Retina (tissue), 1 donor: ENCODE measurements at places on chromosomes 2 and 18.
A peak's percentile ranks its signal among the peaks of the same experiment; 100 is the strongest.

DNA sequence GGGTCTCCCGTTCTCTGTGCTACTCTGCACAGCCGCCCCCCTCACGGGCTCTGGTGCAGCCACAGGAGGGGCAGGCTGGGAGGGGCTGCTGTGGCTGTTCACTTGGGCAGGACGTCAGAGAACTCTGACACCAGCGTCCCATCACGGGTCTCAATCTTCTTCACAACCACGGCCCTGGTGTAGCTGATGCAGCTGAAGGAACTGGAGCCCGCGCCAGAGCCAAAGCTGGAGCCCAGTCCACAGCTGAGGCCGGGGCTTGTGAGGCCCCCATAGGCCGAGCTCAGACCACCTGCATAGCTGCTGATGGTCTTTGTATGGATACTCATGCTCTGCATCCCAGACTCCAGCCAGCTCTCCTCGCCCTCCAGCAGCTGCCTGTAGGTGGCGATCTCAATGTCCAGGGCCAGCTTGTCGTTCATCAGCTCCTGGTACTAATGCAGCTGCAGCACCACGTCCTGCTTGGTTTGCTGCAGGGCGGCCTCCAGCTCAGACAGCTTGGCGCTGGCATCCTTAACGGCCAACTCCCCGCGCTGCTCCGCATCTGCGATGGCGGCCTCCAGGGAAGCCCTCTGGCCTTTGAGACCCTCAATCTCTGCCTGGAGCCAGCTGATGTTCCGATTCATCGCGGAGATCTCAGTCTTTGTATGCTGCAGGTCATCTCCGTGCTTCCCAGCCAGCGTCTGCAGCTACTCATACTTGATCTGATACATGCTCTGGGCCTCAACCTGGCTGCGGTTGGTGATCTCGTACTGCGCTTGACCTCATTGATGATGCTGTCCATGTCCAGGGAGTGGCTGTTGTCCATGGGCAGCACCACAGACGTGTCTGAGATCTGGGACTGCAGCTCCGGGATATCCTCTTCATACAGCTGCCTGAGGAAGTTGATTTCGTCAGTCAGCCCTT lies 7.4 kb upstream of the DUSP19 start:
- peak; percentile 35 for DNase-seq

DNA sequence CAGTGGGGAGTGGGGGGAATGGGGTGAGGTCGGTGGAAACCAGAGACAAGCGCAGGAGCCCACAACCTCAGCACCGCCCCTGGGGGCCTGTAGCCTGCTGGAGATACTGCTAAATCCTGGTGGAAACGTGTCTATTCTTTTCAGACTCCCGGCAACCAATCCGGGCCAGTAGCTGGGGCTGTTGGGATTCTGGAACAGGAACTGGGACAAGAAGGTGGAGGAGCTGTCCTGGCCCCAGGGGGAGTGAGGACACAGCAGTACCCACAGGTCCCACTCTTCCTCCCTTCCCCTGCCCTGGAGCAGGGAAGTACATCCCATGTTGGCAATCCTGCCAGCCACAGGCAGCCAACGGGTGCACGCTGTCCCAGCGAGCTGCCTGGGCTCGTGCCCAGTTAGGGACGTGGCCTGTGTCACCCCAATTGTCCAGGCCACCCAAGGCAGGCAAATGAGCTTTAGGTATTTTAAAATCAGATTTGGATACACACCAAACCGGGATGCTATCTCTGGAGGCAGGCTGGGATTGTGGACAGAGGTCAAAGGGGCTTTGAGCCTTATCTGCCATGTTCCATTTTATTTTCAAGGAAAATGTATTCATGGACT lies 51.8 kb downstream of the HS1BP3 start:
- no peak for DNase-seq

DNA sequence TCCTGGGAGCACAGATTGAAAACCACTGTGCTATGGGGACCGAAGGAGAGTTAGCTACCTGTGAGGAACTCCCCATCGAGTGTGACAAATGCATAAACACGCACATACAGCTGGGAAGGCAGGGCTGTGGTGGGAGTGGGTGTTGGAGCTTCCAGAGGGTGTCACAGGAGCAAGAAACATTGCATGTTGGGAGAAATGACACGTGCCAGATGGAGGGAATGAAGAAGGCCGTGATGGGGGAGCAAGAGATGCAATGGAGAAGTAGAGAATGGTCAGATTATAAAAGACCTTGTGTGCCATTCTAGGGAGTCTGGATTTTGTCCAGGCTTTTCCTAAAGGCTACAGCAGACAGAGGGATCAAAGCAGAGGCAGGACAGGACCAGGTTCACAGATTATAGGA lies 91.1 kb upstream of the NDUFV2 start:
- DNase-seq, result no peak

DNA sequence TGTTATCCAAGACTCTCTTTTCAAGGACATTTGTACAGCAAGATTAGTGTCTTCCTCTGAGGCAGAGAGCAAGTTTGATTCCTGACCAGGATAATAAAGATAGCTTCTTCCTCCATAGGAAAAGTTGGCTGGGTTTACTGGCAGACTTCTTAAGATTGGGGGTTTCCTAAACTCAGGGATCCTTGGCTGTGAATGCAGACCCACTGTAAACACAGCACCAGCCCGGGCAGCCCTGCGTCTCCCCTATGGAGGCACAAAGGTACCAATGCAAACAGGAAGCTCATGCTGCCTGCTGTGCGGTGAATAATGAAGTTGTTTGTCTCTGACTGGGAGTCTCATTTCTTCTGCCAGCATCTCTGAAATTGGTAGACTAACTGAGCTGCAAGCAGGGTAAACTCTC lies 96.2 kb upstream of the ARHGAP28 start:
- DNase-seq, result peak; percentile 24

- no peak for DNase-seq
Observed at GRCh38 chr2:45192991-45193390, 183.7 kb upstream of the SIX2 start.

GRCh38 chr2:28666496-28667184 lies 85.0 kb upstream of the PPP1CB start:
- DNase-seq, result no peak

GRCh38 chr2:55139305-55139704 lies 89.1 kb upstream of the RTN4 start:
- DNase-seq, result no peak

DNA sequence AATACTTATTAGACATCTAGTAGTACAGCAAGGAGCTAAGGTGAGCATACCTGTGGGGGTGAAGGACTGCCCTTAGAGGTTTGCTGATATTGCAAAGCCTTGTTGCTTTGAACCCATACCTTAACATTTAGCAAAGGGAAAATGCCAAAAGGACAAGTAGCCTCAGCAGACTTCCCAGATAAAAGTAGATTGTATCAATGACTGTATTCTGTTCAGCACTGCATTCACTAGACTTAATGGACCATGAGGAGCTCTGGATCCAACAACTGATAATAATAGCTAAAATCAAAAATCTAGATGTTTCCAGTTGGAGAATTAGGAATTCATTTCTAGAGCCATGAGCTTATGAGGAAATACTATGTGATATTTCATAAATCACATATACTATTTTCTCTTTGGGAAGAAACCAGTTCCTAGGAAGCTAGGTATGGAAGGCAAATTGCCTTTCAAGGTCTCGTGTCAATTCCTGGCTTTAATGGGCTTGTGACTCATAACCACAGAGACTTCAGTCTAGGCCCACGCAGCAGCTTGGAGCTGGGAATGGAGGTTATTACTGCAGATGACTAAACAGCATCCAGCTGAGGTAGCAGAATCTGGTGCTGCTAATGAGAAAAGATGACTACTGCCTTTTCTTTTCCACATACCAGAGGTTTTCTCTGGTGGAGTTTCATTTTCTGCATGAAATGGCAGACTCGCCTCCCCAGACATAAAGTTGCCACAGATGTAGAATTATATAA lies 191.2 kb upstream of the NABP1 start:
- DNase-seq, result no peak

- DNase-seq, result no peak
Observed at GRCh38 chr2:127305990-127306585, 12.1 kb upstream of the ERCC3 start.

GRCh38 chr2:121860033-121860757 lies 104.7 kb downstream of the TSN start:
- no peak for DNase-seq

DNA sequence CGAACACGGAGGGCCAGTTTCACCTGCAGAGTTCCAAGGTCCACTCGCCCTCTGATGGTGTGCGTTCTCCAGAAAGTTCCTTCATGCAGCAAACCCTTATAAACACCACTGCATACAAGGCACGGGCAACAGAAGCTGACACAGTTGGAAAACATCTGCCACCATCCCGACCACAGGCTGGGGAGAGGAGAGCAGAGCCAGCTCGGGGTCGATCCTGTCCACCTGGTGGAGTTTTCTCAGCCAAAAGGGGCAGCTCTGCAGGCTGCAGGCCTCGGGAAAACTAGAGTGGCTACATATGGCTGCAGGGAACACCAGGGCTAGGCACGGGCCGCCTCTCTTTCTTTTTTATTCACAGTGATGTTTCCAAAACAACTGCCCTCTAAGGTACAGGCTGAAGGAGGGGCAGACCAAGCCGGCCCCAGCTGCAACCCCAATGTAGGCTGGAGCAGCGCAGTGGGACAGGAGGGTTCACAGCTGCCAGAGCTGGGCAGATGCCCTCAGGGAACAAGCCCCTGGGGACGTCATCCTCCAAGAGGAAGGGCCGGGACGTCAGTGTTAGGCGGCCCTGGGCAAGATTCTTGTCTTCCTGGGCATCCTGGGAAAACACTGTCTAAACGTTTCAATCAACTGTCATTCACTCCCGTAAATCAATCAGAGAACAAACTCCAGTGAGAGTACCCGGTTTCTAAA lies 274.7 kb downstream of the TWIST2 start:
- no peak for DNase-seq

DNA sequence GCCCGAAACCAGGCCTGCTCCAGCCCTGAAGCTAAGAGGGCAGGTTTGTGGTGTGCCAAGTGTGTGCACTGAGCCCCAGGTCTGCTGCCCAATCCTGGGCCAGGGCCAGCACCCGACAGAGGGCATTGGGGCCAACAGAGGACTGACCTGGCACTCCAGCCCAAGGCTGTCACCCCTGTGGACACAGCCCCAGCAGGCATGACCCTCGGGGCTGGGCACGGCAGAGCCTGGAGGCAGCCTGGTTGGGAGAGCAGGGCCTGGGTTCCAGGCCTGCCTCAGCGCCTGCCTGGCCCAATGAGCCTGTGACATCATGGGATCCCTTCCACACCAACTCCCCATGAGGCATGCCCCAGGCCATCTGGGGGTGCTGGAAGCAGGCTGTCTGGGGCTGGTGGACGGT lies 10.8 kb upstream of the SNED1 start:
- no peak for DNase-seq

GRCh38 chr2:1496359-1496821 lies 83.1 kb downstream of the TPO start:
- DNase-seq, result no peak

DNA sequence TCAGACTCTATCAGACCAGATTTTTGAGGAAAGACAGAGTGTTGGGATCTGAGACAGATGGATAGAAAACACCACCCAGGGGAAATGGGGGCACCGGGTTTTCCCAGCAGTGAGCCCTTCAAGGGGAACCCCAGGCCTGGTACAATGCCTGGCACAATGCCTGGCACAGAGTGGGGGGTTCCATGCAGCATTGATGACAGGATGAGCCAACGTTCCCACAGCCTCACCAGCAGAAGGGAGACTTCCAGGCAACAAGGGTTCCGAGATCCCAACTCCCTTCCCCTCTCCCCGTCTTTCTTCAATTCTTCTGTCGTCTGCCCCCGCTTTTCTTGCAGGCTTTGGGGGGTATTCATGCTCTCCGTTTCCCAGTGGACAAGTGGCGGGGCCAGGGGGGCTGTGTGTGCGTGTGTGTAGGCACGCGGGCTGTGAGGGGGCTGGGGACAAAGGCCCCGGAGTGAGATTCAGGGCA lies 132.1 kb upstream of the HAAO start:
- DNase-seq, result no peak

GRCh38 chr18:26309281-26309680 lies 83.0 kb downstream of the TAF4B start:
- no peak for DNase-seq

GRCh38 chr18:43160509-43160908 lies 45.0 kb upstream of the RIT2 start:
- DNase-seq, result no peak

GRCh38 chr2:176163672-176164056 lies 6.6 kb downstream of the HOXD3 start:
- DNase-seq, result no peak

DNA sequence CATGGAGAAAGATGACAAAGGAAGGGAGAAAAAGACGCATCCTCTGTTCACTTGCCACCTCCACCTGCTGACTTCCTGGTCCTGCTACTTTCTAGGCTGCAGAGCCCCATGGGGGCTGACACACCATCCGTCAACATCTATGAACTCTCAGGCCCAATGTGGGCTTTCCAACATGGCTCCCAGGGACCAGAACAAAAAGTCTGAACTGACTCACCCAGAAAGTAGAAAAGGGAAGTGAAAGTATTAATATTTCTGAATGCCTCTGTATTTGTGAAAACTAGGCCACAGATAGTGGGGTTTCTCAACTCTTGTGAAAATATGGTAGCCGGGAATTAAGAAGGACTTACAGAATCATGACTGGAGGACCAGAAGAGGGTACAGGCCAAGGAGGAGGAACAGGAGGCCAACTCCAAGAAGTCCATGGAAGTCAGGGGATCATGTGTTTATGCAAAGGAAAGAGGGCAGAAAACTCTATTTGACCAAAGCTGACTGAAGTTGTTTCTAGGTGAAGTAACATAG lies 123.1 kb upstream of the CAB39 start:
- DNase-seq, result no peak

DNA sequence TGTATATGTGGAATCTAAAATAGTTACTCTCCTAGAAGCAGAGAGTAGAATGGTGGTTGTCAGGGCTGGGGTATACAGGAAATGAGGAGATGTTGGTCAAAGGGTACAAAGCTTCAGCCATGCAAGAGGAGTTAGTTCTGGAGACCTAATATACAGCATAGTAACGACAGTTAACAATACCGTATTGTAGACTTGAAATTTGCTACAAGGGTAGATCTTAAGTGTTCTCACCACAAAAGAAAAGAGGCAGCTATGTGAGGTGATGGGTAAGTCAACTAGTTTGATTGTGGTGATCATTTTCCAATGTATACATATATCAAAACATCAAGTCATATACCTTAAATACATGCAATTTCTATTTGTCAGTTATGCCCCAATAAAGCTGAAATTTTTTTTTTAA lies 98.2 kb upstream of the CYP1B1 start:
- no peak for DNase-seq

- no peak for DNase-seq
Observed at GRCh38 chr2:8544171-8544785, 137.6 kb upstream of the ID2 start.

DNA sequence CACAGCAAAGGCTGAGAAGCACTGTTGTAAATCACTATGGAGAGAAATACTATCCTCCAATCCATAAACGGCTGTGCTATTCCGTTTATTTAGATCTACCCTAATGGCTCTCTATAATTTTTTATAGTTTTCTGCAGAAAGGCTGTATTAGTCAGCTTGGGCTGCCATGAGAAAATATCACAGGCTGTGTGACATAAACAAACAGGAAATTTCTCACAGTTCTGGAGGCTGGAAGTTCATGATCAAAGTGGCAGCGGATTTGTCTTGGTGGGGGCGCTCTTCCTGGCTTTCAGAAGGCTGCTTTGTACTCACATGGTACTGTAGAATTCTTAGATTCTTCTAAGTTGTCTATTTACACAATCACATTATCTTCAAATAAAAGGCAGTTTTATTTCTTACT lies 44.1 kb downstream of the C1D start:
- DNase-seq, result no peak
